ENCODE measurements at places on chromosomes 16 and 17.
A peak's percentile ranks its signal among the peaks of the same experiment; 100 is the strongest.

DNA sequence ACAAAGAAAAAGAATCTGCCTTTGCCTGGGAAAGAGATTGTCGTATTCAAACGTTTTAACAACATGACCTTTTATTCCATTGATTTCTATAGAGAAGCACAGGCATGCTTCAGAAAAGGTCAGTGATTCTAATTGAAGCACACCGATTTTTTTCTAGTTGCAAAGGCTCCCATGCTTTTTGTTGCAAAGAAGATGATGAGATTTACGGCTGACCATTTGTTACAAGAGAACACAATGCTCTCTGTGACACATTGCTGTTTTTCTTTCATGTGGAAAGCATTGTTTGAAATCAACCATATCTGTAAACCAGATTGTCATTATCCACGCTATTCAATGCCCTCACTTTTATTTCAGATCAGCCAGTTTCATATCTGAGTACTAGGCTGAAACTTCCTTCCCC is 99.8 kb downstream of the NLK start:
- no peak for DNase-seq

- DNase-seq = no peak
These were observed 446.3 kb upstream of the MAF start for GRCh38 chr16:80046848-80047247.

GRCh38 chr17:3630781-3631180 is 5.3 kb downstream of the SHPK start:
- DNase-seq = no peak

- DNase-seq = no peak
These were observed 255.4 kb downstream of the IRX3 start for GRCh38 chr16:54031107-54031760.

DNA sequence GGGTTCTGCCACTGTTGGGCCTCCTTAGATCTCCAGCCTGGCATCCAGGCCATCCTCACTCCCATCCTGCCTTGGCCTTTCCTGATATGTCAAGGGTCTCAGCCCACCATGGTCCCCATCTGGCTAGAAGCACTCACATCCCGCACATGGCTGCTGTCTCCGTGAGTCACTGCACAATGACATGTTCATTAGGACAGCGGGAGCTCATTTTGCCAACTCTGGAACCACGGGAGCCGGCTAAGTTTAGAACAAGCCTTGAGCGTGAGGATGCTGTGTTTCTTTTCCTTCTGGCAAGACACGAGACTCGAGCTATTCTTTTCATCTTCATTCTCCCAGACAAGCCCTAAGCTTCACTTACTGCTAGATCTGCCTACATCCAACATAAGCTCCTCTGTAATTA is 65.7 kb upstream of the KSR1 start:
- no peak for DNase-seq

GRCh38 chr16:80105160-80105559 is 435.6 kb upstream of the DYNLRB2 start:
- peak; percentile 60 for DNase-seq

GRCh38 chr17:62032480-62032879 is 32.6 kb downstream of the MED13 start:
- no peak for DNase-seq

- DNase-seq = peak; percentile 25
These were observed 3.9 kb upstream of the C17orf99 start for GRCh38 chr17:78142119-78142861.

- no peak for DNase-seq
These were observed 7.1 kb downstream of the GP2 start for GRCh38 chr16:20320178-20320577.

Measured in fibroblast of skin of abdomen (primary cell).